ENCODE measurements at places on chromosomes 5 and 9. TPM values are rescaled to one million over a fixed set of nuclear protein-coding genes. Genes with fewer than 3 reads are reported as not detected.

GRCh38 chr5:37786862-37787519 is 52.9 kb downstream of the GDNF start:
- no peak for DNase-seq

DNA sequence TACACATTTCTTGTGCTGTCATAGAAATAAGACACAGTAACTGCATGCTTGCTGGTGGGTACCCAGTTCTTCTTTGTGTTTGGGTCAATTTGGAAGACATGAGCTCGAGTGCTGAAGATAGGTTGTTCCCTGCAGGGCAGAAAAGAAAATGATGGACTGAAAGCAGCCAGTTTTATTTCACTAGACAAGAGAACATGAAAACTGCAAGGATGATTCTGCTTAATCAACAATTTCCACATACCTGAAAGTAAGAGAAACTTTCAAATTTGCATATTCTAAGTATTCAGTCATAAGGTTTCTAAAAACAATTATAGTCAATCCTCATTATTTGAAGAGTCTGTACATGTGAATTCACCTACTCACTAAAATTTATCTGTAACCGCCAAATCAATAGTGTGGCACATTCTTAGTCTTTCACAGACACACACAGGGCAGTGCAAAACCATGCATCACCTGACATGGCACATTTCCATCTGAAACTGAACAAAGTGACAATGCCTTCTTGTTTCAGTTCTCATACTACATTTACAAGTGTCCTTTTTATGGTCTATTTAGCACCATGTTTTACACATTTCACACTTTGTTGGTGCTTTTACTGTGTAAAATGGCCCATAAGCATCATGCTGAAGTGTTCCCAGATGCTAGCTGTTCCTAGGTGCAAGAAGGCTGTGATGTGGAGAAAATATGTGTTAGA is 56.9 kb downstream of the HOMER1 start:
- no peak for DNase-seq

GRCh38 chr5:164742025-164742424 is 1236.6 kb downstream of the MAT2B start:
- peak; percentile 4 for DNase-seq

Gene GPR151
- total RNA-seq: not detected

Gene NTMT1
- total RNA-seq: 18.9 TPM

Gene CDH10
- total RNA-seq: under 0.01 TPM
